ENCODE measurements at places on chromosomes 7 and 10.

DNA sequence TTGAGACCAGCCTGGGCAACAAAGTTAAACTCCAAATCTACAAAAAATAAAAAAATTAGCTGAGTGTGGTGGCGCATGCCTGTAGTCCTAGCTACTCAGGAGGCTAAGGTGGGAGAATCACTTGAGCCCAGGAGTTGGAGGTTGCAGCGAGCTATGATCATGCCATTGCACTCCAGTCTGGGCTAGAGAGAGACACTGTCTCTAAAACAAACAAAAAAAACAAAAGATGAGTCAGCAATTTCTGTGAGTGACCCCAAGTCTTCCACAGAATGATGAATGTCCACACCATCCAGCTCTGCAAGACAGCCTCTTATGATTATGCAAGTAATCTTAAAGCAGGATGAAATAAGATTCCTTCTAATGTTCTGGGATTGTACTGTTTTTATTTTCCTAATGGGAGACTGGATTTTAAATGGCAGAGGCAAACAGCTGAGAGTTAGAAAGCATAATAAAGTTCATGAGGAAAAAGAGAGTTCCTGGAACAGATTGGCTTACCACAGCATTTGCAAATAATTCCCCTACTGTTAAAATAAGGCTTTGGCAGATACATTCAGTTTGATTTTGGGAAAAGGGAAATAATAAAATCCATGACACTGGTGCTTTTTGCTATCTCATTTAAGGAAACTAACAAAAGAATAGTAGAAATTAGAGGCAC is 18.9 kb upstream of the PRKAR2B start:
- DNase-seq, result no peak

- no peak for DNase-seq
Measured at GRCh38 chr7:74525140-74525539, 71.4 kb downstream of the GTF2IRD1 start.

GRCh38 chr10:72094574-72094973 is 6.2 kb upstream of the SPOCK2 start:
- DNase-seq, result no peak

DNA sequence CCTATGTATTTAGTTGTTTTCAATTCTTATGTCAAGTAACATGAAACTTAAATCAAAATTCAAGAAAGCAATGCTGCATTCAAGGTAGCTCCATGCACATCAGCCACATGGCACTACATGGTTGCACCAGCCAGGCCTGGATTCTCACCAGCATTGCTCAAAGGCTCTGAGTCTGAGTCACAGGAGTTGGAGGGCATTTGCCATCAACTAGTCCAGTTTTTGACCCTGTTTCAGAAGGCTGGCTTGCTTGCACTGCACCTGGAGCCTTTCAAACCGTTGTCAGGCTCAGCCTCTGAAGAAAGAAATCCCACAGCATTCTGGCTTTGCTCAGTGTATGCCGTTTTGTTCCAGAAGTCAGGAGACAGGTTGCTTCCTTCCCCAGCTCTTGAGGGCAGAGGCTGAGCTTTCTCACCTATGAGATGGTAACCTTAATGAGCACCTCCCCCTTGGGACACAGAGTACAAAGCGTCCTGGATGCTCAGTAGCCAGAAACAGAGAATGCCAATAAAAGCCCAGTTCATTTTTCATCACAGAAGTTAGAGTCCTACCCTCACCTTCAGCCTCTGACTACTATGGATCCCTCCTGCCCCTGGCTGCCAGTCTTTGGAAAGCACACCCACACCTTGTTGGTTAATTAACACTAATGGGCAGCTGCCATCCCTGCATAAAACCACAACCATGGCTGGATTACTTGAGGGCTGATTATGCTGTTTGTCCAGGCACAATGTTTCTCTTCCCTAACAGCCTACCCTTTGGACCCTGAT is 288.4 kb upstream of the LRRTM3 start:
- no peak for DNase-seq

- DNase-seq, result no peak
Measured at GRCh38 chr10:125060482-125060825, 99.9 kb downstream of the CTBP2 start.

GRCh38 chr10:103244666-103245271 is 918 bp upstream of the RPEL1 start:
- DNase-seq, result no peak
